Left ventricle myocardium superior (tissue), 1 donor: ENCODE measurements at places on chromosomes 5 and 9.
A peak's percentile ranks its signal among the peaks of the same experiment; 100 is the strongest.

DNA sequence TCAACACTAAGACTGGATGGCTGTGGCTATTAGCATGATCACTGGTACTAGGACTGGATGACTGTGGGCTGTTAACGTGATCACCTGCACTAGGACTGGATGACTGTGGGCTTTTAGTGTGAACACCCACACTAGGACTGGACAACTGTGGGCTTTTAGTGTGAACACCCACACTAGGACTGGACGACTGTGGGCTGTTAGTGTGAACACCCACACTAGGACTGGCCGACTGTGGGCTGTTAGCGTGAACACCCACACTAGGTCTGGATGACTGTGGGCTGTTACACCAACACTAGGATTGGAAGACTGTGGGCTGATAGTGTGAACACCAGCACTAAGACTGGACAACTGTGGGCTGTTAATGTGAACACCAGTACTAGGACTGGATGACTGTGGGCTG, 329.2 kb downstream of the OSTF1 start:
- no peak for DNase-seq

- no peak for DNase-seq
These were observed 188.7 kb upstream of the MRPS30 start for GRCh38 chr5:44619875-44620610.

DNA sequence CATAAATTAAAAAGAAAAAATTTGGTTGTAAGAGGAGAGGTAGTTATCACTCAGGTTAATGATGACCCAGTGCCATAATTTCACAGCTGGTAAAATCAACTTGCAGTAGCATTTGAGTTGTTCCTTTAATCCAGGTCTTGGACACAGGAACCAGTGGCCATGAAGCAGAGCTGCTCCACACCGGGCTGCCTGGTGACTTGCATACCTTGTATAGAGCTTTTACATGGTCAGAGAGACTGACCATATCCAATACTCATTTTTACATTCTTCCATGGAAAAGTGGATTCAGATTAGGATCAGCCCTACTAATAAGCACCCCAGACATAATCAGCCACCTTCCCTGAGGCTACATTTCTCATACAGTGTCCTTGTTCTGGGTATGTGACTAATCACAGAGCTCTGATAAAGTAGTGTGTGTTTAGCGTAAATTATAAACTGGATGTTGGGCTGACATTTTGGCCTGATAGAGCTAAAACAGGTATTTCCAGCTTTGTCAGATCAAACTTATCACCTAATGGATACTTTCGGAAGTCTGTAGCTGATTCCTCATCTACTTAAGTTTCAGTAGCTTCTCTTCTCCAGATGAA, 77.0 kb upstream of the ZSWIM6 start:
- no peak for DNase-seq

GRCh38 chr5:127228540-127229184, 61.9 kb upstream of the MEGF10 start:
- DNase-seq: no peak

DNA sequence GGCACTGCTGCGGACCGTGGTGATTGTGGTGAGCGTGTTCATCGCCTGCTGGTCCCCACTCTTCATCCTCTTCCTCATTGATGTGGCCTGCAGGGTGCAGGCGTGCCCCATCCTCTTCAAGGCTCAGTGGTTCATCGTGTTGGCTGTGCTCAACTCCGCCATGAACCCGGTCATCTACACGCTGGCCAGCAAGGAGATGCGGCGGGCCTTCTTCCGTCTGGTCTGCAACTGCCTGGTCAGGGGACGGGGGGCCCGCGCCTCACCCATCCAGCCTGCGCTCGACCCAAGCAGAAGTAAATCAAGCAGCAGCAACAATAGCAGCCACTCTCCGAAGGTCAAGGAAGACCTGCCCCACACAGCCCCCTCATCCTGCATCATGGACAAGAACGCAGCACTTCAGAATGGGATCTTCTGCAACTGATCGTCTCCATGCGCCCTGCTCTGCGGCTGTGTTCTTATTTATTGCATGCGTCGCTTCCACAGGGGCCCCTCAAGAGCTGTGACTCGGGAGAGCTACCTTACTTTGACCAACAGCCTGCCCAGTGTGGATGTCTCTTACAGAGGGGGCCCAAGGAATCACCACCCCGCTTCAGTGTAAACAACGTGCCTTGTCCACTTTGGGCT, 10.8 kb downstream of the S1PR3 start:
- DNase-seq: no peak

DNA sequence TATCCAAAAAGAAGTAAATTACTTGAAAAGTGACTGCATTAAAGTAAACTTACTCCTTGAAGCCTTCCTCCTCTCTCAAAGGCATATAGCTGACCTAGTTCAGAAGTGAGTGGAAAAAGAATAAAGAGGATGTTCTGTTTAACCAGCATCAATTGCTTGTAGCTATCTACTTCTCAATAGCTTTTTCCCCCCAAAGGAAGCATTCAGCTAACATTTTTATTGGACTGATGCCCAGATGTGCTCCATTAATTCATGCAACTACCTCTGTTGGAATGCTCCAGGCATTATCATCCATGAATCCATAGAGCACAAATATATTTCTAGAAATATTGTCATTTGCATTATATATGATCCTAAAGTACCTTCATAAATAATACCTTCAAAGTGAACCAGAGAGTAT, 132.8 kb downstream of the RASEF start:
- no peak for DNase-seq

GRCh38 chr9:107935931-107936330, 446.4 kb upstream of the KLF4 start:
- DNase-seq: no peak

DNA sequence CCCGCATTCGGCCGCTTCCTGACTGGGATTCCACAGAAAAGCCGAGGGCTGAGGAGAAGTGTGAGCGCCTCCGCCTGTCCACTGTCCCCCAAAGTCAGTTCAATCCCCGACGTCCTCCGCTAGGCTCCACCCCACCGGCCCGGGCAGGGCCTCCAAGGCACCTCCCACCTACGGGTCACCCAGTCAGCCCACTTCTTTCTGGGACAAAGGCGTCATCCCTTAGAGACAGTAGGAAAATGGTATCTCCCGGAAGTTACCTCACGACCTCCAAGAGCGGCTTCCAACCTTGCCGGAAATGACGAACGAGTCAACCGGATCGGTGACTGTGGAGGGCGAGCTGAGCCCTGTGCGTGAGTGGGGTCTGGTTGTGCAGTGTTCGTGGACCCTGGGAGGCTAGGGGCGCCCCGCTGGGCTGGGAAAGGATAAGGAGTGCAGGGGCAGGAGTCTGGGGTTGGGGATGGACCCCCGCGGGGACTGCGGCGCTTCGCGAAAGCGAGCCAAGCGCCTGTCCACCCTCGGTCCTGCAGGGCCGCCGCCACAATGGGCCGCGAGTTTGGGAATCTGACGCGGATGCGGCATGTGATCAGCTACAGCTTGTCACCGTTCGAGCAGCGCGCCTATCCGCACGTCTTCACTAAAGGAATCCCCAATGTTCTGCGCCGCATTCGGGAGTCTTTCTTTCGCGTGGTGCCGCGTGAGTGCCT, at the start of the genes GDF9 and UQCRQ:
TSS of gene GDF9 (minus strand) at position 128 of the 704 bp plus-strand sequence. CDS start 1,936 bp downstream, outside the sequence.
TSS of gene UQCRQ (plus strand) at position 301 of the 704 bp plus-strand sequence. CDS start at position 541, 240 bp downstream.
- peak; percentile 95 for DNase-seq

DNA sequence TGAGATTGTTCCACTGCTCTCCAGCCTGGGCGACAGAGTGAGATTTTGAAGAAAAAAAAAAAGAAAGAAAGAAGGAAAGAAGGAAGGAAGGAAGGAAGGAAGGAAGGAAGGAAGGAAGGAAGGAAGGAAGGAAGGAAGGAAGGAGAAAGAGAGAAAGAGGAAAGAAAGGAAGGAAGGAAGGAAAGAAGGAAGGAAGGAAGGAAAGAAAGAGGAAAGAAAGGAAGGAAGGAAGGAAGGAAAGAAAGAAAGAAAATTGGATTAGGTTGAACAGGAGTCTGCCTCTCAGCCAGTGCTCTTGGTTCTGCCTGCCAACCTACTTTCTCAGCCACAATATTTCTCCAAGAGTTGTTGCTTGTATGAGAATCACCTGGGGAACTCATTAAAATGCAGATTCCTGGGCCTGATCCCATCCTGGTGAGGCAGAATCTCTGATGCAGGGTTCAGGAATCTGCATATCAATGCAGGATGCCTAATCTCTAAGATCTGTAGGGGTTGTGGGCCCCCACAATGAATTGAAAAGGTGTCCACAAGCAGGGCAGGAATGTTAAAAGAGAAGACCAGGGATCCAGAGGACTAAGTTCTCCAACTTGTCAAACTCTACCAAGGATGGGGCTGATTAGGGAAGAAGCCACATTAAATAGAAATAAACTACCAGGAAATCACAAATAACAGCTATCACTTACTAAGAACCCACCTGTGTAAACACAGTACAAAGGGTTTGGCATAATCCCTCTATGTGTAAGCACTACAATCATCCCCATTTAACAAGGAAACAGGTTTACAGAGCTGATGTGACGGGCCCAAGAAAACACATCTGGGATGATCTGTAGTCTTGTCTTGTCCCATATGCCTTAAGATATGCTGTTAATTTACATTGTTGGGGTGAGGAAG, 23.4 kb upstream of the GALNT10 start:
- DNase-seq: no peak

DNA sequence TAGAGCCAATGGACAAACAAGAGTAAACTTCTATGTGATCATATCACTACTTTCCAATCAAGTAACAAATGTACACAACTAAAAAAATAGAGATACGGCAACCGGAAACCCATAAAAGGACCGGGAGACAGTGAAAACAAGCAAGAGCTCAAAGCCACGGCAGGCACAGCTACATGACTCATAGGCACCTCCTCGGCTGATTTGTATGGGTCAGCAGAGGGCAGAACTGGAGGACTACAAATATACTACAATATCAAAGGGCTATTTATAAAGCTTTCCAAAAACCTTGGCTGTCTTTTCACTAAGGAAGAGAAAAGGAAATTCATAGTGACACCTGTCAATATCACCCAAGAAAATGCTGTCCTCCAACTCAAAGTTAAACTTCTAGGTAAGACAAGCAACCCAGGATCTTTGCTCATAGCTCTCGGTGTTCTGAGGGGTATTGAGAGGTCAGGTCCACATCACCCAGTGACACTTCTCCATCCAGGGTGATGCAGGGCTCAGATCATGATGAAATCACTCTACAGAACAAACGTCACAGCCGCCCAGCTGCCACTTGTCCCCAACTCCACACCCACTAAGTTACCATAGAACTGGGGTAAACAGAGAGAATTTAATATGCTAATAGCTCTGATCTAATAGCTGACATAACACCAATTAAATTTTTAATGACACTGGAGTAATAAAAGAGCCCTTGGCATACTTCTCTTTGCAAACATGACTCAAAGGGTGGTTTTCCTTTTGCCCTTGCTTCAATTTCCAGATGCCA, 41.3 kb downstream of the PFDN1 start:
- DNase-seq: peak; percentile 72

- DNase-seq: peak; percentile 33
These were observed 295.5 kb downstream of the DTWD2 start for GRCh38 chr5:118692811-118693342.
